ENCODE measurements at places on chromosomes 5 and 9.

DNA sequence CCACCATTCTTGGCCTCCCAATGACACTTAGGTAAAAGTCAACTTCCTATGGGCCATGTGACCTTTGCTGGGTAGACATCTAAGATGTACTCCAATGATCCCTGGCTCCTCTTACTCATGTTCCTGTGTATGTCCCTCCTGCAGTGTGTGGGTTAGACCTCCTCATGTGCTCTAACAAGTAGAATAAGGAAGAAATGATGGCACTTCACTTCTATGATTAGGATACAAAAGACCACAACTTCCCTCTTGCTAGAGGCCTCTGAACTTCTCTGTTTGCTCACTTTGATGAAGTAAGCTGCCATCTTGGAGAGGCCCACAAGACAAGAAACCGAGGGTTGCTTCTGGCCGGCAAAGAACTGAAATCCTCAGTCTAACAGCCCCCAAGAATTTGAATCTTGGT is 131.8 kb downstream of the TAF11L14 start:
- DNase-seq, result no peak

- peak; percentile 80 for DNase-seq
Observed at GRCh38 chr9:123335193-123335985, 20.6 kb upstream of the CRB2 start.

- DNase-seq, result peak; percentile 71
Observed at GRCh38 chr5:154627698-154628678, 127.2 kb upstream of the LARP1 start.

DNA sequence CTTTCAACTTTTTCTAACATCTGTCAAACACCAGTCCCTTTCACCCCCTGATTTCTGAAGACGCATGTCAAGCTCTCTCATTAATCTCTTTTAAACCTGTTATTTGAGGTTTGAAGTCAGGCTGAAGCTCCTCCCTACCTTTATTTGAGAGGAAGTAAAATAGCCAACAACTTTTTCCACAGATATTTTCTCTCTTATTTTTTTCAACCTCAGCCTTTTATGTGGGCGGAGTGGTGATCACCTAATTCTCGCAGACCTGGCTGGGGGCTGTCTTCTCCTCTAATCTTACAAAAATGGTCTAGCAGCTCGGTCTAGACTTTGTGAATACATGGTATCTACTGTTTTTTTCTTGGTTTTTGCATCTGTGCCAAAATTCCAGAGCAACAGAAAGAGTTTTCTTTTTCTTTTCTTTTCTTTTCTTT is 395.7 kb upstream of the ACTBL2 start:
- DNase-seq, result no peak

DNA sequence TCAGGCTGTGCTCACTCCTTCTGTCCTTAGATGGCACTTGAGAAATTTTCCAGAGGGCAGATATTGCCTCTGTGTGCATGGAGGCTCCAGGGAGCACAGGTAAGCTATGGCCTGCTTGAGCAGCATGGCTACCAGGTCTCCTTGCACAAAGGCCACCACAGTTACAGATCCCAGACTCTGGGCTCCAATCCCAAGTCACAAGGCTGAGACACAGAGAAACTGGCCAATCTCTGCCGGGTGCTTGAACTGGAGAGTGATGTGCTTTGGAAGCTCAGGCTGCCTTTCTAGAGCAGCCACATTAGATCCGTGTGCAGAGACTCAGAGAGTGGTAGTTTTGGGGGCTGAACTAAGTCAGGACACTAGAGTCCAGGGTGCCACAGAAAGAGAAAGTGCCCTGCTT is 145.7 kb downstream of the SEMA6A start:
- no peak for DNase-seq

DNA sequence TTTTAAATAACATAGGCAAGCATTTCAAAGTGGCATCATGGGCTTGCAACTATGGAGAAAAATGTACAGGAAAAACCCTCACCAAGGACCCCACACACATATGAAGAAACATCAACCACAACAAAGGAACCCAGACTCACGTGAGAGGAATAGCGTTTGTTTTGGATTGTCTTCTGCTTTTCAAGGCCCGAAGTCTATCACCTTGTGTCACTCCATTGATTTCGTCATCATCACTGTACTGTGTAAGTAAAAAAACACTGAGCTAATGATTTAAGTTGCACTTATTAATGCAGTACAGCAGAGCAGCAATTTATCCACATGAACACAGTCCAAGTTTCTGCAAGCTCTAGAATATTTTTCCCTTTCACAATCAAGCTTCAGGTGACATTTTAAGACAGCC is 72.4 kb downstream of the HABP4 start:
- no peak for DNase-seq

- no peak for DNase-seq
Observed at GRCh38 chr9:79116041-79116440, 455.7 kb upstream of the TLE4 start.

DNA sequence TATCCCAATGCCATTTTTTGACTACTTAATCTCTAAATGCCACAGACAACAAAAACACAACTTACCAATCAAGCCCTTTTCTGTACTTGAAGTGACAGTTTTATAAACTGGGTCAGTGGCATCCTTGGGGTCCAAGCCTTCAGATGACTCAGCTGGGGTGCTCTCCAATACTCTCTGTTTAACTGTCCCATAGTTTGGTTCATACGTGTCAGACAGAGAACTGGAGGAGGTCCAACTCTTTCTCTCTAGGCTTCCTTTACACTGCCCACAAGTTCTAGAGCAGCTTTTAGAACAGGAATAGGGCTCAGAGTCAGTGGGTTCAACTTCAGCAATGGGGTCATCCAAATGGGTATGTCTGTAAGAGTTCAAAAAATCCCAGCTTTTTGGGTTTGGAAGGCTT is 166.9 kb downstream of the CDC42SE2 start:
- DNase-seq, result no peak

- DNase-seq, result no peak
Observed at GRCh38 chr9:69009708-69010107, 4.2 kb downstream of the PRKACG start.

GRCh38 chr9:78525986-78526560 is 229.1 kb downstream of the PSAT1 start:
- no peak for DNase-seq

DNA sequence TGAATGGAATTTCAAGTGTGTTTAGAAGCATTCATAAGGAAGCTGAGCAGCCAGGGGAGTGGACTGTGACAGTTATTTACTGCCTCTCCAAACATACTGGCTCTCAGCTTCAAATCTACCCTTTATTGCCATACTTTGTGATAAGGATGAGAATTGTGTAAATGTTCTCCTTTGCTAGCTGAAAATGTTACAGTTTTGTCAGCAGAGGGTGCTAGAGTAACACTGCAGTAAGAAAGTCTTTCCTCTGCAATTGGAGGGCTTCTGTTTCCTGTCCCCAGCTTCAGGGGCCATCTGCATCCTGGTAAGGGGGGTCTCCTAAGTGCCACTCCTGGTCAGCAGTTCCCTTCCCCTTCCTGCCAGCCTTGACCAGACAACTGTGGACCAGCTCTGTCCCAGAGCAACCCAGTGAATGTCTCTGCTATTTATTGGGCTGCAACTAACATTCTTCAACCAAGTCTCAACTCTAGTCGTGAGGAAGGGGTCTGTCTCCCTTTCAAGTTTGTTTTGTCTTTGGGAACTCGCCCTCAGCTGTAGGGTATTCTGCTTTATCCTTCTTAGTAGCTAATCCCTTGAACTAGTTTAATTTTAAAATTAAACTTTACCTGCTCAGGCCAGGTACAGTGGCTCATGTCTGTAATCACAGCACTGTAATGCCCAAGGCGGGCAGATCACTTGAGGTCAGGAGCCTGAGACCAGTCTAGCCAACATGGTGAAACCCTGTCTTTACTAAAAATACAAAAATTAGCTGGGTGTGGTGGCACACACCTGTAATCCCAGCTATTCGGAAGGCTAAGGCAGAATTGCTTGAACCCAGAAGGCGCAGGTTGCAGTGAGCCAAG is 45.3 kb downstream of the RAPGEF6 start:
- peak; percentile 59 for DNase-seq

GRCh38 chr9:68998812-68999211 is 15.1 kb downstream of the PRKACG start:
- no peak for DNase-seq

DNA sequence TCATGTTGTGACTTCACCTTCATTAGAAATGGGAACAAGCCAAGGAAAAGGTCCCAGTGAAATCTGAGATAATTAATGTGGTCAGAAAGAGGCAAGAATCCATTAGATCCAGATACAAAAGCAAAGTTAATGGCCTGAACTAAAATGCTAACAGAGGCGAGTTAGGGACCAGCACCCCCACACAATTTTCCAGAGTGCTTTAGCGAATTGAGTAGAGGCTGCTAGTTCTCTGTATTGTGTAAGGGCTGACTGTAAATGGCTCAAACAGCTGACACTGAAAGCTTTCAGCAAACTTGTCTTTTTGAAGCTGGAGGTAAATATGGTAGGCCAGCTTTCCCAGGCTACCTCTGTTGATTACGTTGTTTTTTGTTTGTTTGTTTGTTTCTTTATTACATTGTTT is 75.5 kb downstream of the CSNK1A1 start:
- no peak for DNase-seq

DNA sequence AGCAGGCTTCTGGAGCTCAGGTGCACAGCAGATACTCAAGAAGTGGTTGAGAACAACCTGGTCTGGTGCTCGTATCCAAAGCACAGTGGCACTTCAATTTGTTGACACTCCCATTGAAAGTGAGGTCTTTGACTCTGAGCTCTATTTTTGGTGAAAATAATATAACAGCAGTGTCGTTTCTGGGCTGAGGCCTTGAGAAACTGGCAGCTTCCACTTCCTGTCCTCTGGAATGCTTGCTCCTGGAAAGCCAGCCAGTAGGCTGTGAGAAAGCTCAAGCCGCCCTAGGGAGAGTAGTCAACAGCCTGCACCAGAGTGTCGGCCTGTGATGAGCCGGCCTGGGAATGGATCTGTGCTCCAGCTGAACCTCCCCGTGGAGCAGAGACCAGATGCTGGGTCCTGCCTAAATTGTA is 6.8 kb upstream of the SUSD3 start:
- peak; percentile 25 for DNase-seq

GRCh38 chr5:94661086-94661485 is 42.6 kb downstream of the SLF1 start:
- DNase-seq, result no peak
